Activated CD4-positive, CD25-positive, alpha-beta regulatory T cell treated with anti-CD3 and anti-CD28 coated beads, Interleukin-2, amount 50 U/mL, for 24 hours (primary cell): ENCODE measurements at places on chromosomes 4 and X.

- ATAC-seq: no peak
Measured at GRCh38 chrX:150324035-150324728, 38.9 kb upstream of the MAMLD1 start.

DNA sequence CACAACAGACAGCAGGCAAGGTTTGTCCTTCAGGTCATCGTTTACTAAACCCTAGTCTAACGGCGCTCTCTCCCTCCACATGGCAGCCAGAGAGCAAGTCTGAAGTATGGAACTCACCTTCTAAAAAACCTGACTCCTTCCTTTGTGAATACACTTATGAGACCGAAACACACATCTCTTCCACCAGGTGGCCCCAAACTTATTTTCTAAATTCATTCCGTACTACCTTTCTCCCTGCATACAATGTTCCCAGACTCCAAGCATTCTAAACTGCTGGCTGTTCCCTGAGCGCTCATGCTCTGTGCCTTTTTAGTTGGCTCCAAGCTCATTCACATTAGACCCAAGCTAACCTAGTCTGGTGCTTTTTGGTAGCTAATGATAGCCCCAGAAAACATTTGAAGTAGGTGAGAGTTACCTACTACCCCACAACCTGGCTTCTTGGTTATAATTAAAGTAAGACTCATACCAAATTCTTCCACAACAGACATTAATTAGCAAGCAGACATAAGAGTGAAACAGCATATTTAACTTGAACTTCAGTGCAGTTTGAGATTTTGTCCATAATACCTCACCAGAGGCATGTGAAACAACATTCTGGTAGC, 67.6 kb upstream of the DCLK2 start:
- no peak for ATAC-seq

DNA sequence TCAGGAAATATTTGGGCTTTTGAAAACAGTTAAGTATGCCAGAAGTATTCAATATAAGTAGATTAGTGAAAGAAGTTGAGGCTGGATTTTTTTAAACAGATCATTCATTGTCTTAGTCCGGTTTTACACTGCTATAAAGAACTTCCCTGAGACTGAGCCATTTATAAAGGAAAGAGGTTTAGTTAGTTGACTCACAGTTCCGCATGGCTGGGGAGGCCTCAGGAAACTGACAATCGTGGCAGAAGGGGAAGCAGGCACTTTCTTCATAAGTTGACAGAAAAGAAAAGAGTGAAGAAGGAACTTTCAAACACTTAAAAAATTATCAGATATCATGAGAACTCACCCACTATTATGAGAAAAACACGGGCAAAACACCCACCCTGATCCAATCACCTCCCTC, 31.1 kb upstream of the CYLC1 start:
- ATAC-seq: no peak

GRCh38 chrX:311156-312129, 7.2 kb downstream of the GTPBP6 start:
- ATAC-seq: no peak

DNA sequence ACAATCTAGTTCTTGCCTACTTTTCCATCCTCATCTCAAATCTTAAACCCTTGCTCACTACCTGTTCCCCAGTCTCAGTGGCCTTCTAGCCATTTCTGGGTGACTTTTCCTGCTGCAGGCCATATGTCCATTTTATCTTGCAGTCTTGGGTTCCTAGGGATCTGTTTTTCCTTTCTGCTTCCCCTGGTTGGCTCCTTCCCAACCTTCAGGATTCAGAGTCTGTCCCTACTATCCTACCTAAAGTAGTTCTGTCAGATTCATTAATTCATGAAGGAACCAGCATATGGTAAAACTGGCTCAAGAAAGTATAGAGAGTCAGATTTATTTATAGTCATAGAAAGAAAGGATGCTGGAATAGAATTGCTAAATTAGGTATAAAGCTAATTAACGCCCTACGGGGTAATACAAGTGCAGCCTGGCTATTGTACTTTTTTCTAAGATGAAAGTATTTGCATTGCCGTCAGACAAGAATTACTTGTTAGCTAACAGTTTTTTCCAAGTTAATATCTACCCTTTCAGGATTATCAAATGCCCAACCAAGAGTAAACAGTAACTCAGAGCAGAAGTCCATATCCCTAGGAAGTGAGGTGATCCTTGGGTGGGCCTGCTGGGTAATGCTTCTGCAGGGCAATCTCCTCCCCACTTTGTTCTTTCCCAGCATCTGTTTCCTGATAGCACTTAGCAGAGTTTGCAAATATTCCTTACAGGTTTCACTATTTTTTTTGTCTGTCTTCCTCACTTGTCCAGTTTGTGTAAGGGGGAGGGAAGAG, 63.6 kb downstream of the REPS2 start:
- no peak for ATAC-seq
